Inflammatory macrophage (primary cell): ENCODE measurements at places on chromosomes 7 and 10.

GRCh38 chr10:106280896-106281460 lies 883.5 kb downstream of the SORCS1 start:
- no peak for DNase-seq

- DNase-seq = no peak
Observed at GRCh38 chr7:21969822-21970221, 24.1 kb upstream of the CDCA7L start.

DNA sequence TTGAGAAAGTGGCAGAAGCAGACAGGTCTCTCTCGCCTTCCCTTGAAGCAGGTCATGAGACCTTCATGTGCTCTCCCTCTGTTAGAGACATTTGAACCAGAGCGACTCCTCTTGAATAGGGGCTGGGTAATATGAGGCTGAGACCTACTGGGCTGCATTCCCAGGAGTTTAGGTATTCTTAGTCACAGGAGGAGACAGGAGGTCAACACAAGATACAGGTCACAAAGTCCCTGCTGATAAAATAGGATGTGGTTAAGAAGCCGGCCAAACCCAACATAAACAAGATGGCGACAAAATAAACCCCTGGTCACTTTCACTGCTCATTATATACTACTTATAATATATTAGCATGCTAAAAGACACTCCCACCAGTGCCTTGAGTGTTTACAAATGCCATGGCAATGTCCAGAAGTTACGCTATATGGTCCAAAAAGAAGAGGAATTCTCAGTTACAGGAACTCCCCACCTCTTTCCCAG lies 43.5 kb upstream of the MSRB2 start:
- DNase-seq = no peak

DNA sequence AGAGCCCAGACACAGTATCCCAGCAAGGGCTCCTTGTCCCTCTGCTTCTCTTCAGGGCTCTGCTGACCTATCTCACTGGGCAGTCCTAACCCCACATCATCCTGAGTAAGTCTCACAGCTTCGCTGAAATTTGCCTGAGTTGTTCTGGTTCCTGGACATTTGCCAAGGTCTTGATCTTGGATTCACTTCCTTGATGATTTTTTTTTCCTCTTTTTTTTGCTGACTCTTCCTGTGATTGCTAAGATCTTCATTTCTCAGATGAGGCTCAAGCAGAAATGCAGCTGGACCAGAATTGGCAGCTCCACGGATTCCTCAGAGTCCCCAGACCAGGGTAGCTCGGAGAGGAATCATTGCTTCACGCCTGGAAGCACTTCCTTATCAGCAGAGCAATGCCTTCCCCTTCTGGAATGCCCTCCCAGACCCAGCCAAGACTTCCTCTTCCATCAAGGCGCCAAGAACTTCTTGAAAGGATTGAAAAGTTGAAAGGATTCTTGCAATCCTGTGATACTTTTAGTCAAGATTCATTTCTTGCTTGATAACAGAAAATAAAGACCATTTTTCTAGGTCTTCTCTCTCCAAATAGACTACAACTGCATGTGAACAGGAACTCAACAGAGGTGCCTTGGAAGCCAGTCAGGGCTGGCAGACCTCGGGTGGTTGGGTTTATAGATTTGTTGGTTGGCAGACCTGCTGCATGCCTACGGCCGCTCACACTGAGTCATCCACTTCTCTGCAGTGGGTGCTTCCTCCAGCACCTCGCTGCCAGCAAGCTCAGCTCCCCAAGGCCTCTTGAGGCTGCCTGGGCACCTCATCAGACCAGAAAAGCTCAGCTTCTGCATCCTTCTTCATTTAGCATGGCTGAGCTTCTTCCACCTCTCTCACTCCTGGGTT lies 8.8 kb upstream of the AFAP1L2 start:
- peak; percentile 36 for DNase-seq

DNA sequence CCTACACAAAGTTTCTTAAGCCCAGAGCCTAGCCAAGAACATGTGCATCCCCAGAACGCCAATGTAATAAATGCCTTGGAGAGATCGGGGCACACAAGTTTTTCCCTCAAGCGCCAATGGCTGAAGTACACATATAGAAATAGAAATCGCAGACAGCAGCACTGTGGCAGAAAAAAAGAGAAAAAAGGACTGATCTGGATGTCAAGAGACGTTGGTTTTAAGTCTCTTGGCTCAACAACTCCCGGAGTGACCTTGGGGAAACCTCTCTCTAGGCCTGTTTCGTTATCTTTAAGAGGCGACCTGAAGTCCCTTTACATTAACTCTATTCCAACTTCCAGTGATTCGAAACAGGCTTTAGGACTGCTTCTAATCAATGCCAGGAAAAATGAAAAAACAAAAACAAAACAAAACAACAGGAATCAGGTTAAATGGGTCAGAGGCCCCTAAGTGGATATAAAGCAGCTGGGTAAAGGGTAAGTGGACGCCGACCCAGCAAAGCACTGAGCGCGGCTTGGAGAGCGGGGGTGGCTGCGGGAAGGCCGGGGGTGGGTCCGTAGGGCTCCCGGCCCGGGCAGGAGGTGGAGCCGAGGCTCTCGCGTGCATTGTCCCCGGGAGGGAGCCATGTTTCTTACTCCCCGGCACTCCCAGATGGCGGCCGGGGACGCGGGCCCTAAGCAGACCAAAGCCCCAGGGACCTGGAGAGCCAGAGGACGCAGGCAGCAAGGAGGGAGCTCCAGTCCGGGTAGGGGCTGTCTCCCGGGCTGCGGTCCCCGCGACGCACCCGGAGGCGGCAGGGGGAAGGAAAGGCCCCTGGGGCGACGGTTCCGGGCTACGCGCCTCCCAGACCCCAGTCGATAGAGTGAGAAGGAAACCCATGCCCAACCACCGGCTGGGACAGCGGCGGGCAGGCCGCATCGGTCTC lies 757 bp downstream of the EIF3A start:
- peak; percentile 89 for DNase-seq

DNA sequence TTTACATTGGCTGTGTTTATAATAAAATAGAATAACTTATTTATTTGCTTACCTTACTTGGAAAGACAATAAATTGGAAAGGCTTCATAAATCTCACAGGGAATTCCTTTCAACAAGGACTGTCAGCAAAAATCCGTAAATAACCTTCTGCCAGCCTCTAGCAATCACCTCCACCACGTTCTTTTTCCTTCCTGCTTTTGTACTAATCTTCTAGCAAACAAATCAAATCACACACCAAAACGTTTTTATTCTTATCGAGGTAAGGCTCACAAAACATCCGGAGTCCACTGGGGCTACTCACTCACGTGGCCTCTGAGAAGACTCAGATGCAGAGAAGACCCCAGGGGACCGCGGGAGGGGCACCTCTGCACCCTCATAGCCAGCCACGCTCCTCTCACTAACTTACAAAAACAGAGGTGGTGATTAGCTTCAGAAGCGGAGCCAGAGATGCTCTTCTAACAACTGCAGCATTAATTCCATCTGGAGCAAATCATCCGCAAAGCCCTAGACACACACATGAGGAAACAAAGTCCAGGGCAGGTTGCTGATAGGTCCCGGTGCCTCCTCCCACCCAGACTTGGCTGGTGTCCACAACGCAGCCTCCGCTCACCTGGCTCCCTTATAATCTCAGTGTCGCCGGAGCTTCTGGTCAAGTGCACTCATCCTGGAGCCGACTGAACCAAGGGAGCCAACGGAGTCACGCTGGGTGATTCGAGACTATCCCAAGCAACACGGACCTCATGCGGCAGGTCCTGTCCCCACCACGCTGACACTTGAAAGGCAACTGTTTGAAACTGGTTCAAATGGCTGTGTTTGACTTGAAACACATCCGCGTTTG lies 22.5 kb downstream of the CTBP2 start:
- no peak for DNase-seq

DNA sequence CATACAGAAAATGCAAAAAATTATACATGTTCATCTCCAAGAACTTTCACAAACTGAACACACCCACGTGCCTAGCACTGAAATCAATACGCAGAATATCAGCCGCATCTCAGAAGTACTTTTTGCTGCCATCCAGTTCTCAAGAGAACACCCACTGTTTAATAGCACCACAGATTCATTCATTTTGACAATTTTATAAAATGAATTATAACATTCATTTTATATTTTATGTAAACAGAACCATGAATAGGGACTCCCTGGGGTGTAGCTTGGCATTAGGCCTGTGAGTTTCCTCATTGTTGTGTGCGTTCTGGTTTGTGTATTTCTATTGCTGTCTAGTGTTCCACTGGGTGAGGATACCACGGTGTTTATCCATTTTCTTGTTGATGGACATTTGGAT lies 77.3 kb upstream of the PIP4K2A start:
- no peak for DNase-seq

- DNase-seq = no peak
Observed at GRCh38 chr10:27197980-27198620, 42.5 kb downstream of the ACBD5 start.

GRCh38 chr10:113929522-113929921 lies 75.1 kb downstream of the NHLRC2 start:
- DNase-seq = no peak

DNA sequence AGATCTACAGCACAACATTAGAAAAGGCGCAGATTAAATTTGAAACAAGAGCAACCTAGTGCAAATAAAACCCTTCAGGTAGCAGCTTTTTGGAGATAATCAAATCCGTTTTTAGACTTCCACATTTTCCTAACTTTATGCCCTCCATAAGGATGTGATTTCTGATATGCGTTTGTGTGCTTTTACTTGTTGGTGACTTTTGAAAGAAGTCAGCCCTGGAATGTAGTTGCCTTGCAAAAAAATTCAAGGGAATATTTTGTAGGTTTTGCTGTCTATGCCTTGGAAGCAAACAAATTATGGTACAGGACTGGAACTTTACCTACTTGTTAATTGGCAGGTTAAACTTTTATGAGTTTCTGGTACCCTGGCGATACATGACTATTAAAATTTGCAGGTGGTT lies 86.7 kb upstream of the HDAC9 start:
- no peak for DNase-seq

DNA sequence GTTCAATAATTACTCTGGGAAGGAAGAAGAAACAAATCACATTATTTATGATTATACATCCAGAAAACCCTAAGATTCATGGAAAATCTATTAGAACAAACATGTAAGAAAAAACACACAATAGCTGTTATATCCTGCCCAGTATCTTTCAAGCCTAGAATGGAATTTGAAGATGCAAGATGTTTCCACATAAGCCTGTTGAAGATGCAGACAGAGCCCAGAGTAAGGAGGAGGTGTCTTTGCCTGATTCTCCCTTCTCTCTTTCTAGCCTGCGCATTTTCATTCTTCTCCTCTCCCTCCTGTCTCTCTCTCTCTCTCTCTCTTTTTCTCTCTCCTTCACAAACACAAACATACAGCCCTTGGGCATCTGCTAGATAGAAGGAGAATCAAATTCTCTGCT lies 170.1 kb upstream of the INHBA start:
- no peak for DNase-seq

- peak; percentile 28 for DNase-seq
Observed at GRCh38 chr10:87093632-87094372, 841 bp downstream of the GLUD1 start.

- peak; percentile 16 for DNase-seq
Observed at GRCh38 chr7:134315679-134316538, 821 bp downstream of the SLC35B4 start.

DNA sequence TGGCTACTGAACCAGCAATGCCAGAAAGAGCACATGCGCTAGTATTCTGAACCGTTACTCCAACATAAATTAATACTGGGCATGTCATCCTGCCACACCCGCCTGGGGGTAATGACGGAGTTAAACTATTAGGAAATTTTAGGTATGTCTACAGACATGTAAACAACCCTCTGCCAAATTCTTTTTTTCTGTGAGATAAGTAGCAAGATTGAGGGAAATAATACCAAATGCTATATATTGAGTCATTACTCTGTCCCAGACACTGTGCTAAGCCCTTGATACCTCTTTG lies 7.4 kb downstream of the LSMEM1 start:
- DNase-seq = no peak

GRCh38 chr10:29767968-29768367 lies 133.2 kb upstream of the SVIL start:
- DNase-seq = no peak

- DNase-seq = no peak
Observed at GRCh38 chr10:10431422-10432066, 586.1 kb upstream of the CELF2 start.

DNA sequence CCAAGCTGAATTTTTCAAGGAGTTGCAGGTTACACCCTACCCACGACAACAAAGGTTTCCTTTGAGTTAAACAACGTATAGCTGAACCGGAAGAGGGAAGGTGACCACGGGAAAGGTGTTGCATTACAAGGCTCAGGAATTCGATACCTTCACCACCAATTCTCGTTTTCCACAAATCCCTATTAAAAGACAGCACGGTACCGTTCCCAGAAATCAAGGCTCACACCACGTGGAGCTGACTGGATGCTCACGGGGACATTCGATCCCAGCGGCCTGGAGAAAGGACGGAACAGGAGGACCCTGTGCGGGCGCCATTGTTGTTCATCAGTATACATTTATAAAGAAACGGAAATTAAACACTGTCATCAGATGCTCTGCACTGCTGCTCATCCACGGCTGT lies 56.4 kb downstream of the CTBP2 start:
- no peak for DNase-seq

GRCh38 chr10:10977978-10978377 lies 39.7 kb upstream of the CELF2 start:
- no peak for DNase-seq

- DNase-seq = no peak
Observed at GRCh38 chr10:35470248-35470924, 134.1 kb downstream of the CCNY start.

DNA sequence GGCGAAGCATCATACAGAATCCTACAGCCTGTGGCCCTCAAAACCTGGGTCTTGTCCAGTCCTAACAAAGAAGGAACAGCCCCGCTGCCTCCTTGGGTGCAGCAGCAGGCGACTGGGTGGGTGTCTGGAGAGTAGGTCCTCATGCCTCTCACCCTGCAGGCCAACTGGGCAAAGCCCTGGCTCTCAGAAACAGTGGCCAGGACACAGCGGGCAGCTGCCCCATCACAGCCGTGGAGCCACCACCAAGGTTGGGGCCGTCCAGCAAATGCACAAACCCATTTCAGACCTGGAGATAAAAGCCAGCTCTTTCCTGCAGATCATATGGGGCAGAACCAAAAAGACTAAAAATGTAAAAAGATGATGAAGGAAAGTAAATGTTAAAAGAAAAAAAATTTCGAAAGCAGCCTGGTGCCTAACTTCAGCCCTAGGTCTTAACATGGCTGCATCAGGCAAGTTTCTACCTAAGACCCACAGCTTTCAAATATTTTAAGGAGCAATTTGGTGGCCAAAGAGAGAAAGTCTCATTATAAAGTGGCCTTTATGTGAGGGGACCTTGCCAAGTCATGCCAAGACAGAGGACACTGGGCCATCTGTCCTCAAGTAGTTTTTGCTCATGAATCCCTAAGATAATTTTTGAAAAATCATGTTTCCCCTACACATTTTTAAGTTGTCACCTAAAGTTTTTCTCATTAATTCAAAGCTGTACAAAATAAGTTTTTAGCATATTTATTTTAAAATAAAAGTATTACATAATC lies 142.1 kb downstream of the PAXIP1 start:
- DNase-seq = no peak

DNA sequence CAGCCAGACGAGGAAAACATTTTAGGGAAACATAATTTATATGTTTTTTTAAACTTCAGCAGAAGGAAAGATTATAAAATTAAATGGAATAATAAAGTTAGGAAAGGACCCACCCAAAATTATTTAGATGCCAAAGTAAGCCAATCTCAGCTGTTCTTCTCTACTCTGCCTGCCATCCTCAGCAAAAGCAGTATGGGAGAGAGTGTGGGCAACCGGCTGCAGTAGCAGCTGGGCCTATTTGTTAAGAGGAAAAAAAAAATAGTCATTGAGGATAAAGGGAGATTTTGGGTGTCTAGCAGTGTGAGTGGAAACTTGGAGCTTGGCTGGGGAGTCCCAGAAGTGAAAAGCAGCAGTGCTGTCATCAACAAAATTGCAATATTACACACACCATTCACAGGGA lies 15.4 kb downstream of the SEMA3E start:
- DNase-seq = no peak

- DNase-seq = no peak
Observed at GRCh38 chr7:68853254-68853653, 745.0 kb upstream of the AUTS2 start.
